ENCODE measurements at places on chromosomes 7 and 10.
A peak's percentile ranks its signal among the peaks of the same experiment; 100 is the strongest.

GRCh38 chr10:33638374-33638773 lies 303.9 kb upstream of the NRP1 start:
- DNase-seq, result no peak

- no peak for DNase-seq
These were observed 65.1 kb downstream of the SLC37A3 start for GRCh38 chr7:140333223-140333622.

GRCh38 chr7:69782917-69783684 lies 184.8 kb downstream of the AUTS2 start:
- DNase-seq, result no peak

- DNase-seq, result no peak
These were observed 103.9 kb downstream of the FGFR2 start for GRCh38 chr10:121494296-121494695.

GRCh38 chr10:68302871-68303270 lies 29.0 kb upstream of the HNRNPH3 start:
- no peak for DNase-seq

GRCh38 chr10:24951201-24952142 lies 934 bp downstream of the PRTFDC1 start:
- peak; percentile 23 for DNase-seq

DNA sequence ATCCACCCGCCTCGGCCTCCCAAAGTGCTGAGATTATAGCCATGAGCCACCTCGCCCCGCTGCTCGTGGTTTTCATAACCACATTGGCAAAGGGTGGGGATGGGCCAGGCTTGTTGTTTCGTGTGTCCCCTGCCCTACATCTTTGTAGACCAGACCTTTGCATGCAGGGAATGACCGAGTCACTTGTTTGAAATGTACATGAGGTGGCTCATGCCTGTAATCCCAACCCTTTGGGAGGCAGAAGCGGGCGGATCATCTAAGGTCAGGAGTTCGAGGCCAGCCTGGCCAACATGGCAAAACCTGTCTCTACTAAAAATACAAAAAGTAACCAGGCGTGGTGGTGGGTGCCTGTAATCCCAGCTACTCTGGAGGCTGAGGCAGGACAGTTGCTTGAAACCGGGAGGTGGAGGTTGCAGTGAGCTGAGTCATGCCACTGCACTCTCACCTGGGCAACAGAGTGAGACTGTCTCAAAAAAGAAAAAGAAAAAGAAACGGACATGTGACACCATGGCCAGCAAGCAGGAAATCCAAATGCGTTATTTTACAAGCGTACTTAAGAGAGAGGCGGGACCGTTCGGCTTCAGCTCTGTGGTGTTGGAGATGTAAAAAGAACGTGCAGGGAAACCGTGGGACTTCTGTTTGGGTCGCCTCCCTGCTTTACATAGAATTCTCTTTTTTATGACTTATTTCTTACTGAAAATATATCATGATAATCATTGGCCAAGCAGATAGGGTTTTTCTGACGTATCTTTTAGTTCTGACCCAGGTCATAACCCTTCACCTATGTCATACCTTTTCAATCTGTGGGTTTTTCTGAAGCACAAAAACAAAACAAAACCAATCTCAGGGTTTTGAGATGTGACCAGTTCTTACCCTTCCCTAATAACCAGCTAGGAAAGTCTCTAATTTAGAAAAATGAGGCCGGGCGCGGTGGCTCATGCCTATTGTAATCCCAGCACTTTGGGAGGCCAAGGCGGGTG lies 45.1 kb downstream of the WIPI2 start:
- DNase-seq, result no peak

- DNase-seq, result no peak
These were observed 49.1 kb upstream of the FXYD4 start for GRCh38 chr10:43322331-43322730.

- DNase-seq, result no peak
These were observed 226.1 kb upstream of the SHH start for GRCh38 chr7:156038345-156038744.

DNA sequence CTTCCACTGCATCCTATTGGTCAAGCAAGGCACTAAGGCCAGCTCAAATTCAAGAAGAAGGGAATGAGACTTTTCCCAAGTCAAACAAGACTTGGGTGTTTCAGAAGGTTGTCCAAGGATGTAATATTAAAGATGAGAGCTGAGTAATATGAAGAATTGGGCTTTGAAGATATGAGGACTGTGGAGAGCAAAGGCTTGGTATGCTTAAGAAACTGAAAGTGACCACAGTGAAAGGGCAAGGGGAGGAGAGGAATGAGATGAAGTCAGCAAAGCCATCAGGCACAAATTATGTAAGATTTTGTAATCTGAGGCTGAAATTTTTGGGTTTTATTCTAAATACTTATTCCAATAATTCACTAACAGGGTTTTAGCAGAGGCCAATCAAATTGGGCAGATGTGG lies 38.6 kb upstream of the NPY start:
- DNase-seq, result no peak

DNA sequence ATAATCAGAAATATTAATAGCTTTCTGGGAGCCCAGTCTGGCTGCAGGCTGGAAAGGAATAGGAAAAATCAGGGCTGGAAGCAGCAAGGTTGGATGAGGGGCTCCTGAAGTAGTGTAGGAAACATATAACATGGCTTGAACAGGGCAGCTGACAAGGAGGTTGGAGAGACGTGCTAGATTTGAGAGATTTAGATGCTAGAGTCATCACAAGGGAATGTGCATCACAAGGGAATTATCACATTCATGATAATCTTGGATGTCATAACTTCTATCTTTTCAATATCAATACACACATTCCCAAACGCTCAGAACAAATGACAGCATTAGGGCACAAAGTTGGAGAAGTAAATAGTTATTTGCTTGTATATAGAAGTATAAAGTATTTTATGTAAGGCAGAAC lies 120.9 kb upstream of the EGFR start:
- DNase-seq, result no peak

- DNase-seq, result no peak
These were observed 133.1 kb downstream of the SVIL start for GRCh38 chr10:29501692-29502091.

DNA sequence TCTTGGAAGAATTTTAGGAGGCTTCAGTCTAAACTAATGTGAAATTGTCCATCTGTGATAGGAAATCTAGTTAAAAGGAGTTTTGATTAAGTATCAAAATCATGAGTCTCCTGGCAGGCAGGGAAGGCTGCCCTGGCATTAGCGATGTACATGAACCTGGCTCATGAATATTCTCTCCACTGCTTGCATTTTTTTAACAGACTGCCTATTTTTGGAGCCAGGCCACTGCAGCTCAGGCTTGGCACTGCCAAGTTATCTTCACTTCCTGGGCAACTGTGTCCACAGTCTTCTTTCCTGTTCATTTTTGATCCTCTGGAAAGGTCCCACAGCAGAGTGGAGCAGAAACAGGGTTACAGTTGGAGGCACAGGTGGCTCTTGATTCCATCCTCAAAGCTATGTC lies 7.0 kb downstream of the GPR26 start:
- no peak for DNase-seq

DNA sequence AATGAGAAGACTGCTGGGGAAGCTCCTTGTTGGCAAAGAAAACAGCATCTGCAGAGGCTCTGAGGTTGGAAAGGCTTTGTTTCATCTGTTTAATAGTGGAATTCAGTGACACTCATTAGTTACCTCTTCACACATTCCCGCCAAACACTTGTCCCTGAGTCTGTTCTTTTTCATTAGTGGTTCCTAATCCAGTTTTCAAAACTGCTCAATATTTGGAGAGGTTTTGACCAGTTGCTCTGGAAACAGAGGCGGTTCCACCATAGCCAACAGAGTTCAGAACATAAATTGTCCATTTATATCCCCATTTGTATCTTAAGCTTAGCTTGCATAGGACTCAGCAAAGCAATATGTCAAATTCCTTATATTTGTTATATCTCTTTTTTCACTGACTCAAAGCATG lies 754.6 kb downstream of the AUTS2 start:
- DNase-seq, result no peak

DNA sequence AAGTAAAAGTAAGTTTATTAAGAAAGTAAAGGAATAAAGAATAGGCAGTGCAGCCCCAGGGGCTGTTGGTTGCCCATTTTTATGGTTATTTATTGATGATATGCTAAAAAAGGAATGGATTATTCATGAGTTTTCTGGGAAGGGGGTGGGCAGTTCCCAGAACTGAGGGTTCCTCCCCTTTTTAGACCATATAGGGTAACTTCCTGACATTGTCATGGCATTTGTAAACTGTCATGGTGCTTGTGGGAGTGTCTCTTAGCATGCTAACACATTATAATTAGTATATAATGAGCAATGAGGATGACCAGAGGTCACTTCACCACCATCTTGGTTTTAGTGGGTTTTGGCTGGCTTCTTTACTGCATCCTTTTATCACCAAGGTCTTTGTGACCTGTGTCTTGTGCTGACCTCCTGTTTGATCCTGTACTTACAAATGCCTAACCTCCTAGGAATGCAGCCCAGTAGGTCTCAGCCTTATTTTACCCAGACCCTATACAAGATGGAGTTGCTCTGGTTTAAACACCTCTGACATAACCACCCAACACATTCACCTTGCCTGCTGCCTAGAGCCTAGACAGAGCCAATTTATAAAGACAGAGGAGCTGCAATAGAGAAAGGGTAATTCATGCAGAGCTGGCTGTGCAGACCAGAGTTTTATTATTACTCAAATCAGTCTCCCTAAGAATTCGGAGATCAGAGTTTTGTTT lies 10.9 kb upstream of the ERCC6 start:
- DNase-seq, result no peak

GRCh38 chr10:86290933-86291615 lies 75.5 kb downstream of the GRID1 start:
- DNase-seq, result peak; percentile 2

Measured in WERI-Rb-1 (cell line).